ENCODE measurements at places on chromosomes 3 and 15.

DNA sequence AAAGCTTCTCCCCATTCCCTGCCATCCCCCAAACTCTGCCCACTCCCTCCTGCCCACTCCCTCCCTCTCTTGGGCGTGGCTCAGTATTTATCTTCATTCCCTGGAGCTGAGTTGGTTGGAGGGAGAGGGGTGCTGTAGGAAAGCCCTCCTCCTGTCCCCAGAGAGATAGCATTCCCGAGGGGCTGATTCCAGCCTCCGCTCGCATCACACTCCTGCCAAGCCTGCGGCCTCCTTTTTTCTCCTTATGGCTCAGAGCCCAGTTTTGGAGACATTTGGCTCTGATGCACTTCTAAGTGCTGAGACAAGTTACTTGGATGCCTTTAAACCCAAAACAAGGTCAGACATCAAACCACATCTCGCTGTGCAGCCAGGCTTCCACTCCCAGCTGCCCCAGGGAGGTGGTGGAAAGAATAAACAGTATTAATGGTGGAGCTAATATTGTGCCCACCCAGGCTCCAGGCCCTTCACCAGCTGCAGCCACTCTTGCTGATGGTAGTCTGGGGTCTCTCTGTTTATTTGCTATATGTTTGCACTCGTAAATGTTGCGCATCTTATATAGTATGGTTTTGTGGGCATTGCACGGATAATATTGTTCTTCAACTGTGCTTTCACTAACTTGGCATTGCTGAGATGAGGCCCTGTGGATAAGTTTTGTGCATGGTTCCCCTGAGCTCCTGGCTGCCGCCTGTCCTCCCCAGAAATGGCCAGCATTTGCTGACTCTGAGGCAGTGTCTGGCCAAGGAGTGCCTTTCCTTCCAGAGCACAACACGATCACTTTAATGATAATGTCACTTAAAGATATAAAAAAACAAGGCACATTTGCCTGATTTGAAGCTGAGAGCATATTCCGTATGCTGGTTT is 157.2 kb downstream of the LRRC28 start:
- DNase-seq, result no peak

DNA sequence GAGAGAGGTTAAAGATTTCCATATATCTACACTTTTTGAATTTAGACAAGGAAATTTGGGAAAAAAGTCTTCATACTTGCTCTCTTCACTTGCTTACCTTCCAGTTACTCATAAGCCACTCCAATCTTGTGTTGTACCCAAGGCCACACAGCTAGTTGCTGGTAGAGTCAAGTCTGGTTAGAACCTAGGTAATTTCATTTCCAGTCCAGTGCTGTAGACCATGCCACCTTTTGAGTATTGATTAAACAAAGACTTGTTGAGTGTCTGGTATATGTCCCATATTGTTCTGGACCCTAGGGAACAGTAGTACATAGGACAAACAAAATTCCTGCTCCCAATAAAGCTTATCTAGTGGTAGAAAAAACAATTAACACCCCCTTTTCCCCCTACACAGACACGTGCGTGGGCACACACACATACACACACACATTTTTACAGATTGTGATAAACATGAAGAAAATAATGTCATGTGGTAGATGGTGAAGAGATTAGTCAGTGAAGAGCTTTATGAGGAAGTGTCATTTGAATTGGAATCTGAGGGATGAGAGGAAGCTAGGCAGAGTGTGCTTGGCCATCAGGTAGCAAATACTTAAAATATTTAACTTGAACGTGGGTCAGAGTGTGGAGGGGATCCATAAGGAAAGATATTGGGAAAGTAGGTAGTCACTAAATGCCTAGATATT is 2.1 kb downstream of the CMC1 start:
- DNase-seq, result no peak

DNA sequence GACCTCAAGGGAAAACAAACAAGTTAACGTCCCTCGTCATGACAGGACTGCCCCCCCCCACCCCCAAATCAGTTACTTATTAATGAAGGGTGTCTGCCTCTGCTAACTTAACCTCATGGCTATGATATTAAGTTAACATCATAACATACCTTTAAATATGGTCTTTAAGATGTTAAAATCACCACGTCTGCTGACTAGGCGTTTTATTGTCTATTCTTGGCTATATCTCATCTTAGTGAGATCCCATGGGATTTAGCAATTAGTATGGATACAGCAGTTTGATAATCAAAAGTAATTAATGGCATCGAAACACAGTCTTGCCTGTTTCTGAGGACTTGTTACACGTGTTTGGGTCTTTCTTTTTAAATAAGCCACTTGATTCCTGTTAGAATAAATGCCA is 186.9 kb downstream of the FOXB1 start:
- DNase-seq, result no peak

DNA sequence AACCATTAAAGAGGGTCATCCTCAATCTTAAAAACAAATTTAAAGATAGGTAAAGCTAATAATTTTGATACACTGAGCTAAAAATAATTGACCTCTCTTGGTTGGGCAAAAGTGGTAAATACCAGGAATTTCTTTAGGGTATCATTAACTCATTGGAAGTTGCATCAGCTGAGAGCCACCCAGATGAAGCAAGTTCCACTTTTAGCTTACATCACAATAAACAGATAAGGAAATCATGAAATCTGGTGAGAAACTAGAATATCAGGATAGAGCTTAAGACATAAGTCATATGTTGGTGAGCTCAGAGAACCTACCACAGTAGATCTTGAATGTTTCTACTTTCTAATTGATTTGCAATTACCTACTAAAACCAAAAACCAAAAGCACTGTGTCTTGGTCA is 97.4 kb upstream of the SLC2A2 start:
- DNase-seq, result no peak

GRCh38 chr3:196272826-196273225 is 14.7 kb downstream of the PCYT1A start:
- DNase-seq, result no peak

GRCh38 chr3:67550541-67550940 is 103.9 kb downstream of the SUCLG2 start:
- no peak for DNase-seq

DNA sequence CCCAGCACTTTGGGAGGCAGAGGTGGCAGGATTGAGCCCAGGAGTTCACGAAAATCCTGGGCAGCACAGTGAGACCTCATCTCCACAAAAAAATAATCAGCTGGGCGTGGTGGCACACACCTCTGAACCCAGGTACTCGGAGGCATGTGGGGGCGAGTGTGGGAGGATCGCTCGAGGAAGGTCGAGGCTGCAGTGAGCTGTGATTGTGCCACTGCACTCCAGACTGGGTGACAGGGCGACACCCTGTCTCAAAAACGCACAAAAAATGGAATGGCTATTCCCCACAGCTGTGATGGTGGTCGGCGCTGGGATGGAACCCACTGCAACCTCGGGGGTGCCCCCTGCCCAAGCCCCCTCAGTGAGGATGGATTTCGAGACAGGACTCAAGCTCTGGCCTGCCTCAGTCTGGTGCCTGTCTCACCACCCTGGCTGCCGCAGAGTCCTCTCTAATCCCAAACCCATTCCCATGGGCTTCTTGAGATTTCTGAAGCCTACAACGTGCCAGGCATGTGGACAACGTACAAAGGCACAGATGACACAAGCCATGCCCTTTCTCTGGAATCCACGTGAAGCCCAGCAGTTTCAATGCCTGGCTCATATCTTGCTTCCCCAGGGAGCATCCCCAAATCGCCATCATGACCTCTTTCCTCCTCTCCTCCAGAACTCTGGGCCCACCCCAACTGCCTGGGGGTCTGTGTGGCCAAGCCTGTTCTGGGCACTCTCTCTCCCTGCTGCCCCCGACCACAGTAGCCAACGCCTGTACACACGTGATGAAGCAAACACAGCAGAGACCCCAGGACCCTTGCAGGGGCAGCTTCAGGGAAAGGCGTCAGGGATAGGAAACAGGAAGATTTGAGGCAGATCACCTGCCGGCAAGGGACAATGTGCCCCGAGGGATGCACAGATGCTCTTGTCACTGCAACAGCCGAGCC is 32.4 kb downstream of the ADAMTS17 start:
- no peak for DNase-seq

- no peak for DNase-seq
Measured at GRCh38 chr3:58104151-58104550, 95.9 kb downstream of the FLNB start.

- no peak for DNase-seq
Measured at GRCh38 chr3:161108840-161109239, 3.7 kb upstream of the B3GALNT1 start.

- DNase-seq, result no peak
Measured at GRCh38 chr3:169094204-169094603, 569.3 kb downstream of the MECOM start.

- DNase-seq, result no peak
Measured at GRCh38 chr3:187997490-187997889, 156.5 kb upstream of the LPP start.

DNA sequence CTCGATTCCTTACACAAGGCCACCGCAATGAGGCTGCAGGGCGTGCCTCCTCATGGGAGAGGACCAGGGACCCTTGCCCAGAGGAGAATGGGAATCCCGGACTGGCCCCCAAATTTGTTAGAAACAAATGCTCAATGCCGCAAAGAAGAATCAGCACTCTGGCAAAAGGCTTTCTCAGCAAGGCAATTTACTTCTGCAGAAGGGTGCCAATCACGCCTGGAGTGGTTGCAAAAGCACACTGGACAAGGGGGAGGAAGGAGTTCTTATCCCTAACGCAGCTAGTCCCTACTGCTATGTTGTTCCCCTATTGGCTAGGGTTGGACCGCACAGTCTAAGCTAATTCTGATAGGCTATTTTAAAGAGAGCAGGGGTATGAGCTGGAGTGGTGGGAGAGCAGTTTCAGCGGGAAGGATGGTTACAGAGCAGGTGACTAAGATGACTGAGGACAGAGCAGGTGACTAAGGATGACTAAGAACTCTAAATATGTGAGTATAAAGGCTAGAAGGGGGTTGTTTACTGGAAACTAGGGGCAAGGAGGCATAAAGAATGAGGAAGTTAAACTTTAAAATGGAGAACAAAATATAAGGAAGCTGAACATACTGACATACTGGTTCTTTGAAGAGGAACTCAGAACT is 48.5 kb downstream of the KATNBL1 start:
- DNase-seq, result no peak

Data from GOT3 (cell line).